ENCODE measurements at places on chromosomes 2 and 18.

DNA sequence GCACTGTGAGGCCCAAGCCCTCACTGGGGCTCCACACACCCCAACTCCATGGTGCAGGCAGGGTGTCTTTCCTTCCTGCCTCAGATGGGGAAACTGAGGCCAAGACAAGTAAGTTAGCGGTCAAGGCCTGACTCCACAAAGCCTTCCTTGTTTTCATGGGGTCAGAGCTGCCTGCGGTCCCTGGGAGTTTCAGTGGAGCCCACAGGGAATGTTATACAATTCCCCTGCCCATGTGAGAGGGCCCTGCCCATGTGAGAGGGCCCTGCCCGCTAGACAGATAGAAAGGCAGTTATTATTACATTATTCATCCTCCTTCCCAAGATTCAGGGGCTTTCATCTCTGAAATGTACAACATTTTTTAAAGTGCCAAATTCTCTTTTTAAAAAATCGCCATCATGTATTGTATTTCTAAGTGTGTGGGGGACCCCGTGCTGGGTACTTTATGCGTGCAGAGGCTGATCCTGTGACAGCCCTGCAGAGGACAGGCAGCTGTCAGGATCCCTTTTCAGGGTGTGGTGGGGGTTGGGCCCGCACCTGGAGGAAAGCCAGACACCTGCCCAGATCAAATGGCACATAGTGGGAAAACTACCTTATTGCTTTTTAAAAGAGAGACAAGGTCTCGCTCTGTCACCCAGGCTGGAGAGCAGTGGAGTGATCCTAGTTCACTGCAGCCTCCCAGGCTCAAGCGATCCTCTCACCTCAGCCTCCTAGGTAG lies 23.4 kb downstream of the FBLN7 start:
- no peak for DNase-seq

- no peak for DNase-seq
Measured at GRCh38 chr18:8503248-8503647, 106.0 kb upstream of the RAB12 start.

DNA sequence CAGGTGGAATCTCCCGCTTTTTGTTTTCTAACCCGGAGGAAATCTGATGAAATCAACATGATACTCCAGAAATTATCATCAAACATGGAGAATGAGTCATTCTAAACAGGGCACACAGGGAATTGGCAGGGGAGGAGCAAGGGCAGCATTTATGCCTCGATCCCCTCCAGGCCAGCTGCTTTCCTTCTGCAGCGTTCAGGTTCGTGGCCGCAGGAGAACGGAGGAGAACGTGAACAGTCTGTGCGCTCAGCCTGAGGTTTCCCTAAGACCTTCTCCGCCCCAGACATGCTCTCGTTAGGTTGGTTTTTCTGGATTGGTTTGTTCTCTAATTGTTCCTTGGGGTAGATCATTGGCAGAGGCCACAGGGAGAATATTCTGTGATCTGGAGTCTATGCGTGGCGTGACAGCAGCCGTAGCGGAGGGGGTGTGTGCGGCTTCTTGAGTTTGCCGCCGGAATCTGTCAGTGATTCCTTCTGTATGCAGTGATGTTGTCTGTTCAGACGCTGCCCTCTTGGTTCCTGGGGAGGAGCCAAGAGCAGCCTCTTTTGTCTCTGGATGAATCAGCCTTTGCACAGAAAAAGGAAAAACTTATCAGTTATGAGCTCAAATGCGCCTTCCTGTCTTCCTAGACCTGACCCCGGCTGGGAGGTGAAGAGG lies 75.9 kb downstream of the SH3BP4 start:
- no peak for DNase-seq

DNA sequence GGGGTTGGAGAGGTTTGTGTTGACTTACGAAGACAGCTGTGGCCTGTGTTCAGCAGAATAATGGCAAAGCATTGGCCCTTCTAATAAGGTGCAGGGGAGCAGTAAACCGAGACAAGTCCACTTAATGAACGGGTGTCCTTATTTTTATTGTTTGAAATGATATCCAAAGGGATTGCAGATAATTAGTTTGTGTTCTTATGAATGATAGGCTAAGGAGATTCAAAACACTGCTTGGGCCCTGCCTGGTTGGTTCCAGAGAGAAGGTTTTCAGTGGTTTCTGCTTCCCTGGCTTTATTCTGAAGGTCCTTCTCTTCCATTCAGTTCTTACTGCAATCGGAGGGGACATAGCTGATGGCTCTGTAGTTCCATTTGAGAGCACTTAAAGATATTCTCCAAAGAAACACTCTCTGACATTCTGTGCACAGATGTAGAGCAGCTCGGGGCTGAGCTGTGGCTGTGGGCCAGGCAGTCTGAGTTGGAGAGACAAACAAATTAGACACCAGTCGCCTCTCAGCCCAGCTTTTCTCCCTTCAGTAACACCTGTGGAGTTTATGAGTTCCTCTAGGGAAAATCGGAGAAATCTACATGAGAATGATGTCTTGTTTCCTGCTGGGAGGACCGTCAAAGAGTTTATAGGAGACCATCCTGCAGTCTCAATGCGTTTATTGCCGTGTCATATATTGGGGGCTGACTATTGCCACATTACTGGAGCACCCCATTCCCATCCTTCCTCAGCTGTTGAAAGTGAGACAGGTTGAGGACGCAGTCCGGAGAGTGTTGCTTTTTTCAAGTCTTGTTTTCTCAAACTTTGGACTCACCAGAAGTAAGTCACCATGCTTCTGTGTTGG lies 6.5 kb downstream of the GREB1 start:
- DNase-seq: no peak

- no peak for DNase-seq
Measured at GRCh38 chr2:28764909-28765711, 13.5 kb downstream of the PPP1CB start.

DNA sequence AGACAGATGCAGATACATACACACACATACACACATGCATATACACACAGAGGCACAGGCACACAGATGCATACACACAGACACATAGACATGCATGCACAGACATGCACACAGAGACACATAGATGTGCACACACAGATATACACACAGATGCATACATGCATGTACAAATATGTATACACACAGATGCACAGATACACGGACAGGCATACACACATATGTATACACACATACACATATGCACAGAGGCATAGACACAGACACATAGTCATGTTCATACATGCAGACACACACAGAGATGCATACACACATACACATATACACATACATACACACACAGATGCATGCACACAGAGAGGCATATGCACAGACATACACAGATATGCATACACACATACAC lies 437.3 kb upstream of the SMIM21 start:
- no peak for DNase-seq

GRCh38 chr2:241003369-241003768 lies 5.0 kb downstream of the SNED1 start:
- DNase-seq: no peak

GRCh38 chr2:220078439-220078838 lies 451.0 kb downstream of the SLC4A3 start:
- DNase-seq: no peak

GRCh38 chr18:58887613-58887963 lies 22.9 kb downstream of the ZNF532 start:
- DNase-seq: no peak
